ENCODE measurements at places on chromosomes 7 and 10. TPM values are rescaled to one million over a fixed set of nuclear protein-coding genes. Genes with fewer than 3 reads are reported as not detected.

Gene CPEB3
- total RNA-seq: 1.4 TPM

Gene ANKRD61
- 0.80 TPM for total RNA-seq

Gene VWDE
- not detected for total RNA-seq

Gene INA
- 36.4 TPM for total RNA-seq

DNA sequence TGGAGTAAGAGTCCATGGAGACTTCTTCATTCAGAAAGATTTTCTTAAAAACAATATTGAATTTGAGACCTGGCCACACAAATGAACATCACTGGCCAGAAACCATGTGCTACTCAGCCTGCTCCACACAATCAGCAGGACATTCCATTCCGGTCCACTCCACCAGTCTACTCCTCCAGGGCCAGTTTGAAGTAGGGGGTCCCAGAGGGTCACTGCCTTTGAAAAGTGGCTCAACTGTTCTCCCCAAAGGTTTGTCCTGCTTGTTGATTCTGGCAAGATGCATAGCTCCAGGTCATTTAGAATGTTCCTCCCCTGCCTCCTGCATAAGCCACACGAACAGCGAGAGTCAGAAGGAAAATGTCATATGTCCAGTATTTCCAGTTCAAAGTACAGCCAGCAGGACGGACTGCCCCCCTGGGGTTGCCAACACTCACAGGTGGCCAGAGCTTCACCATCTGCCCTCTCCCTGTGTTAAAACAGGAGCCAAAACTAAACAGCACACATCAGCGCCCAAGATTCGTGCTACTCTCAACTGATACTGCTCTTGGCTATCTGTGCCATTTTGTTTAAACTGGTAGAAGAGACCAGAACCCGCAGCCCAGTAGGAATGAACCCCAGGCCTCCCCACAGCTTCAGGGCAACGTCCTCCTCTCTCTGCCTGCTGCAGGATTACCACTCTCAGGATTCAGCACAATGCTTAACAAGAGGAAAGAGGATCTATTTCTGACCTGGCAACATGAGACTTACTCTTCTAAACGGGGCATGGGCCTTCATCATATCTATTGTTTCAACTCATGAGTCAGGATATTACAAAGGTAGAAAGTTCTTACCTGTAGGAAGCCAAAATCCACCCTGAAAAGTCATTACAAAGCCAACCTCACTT lies 11.3 kb downstream of the GRB10 start:
- DNase-seq: no peak

GRCh38 chr10:102799691-102800471 lies 37.3 kb downstream of the CYP17A1 start:
- no peak for DNase-seq

- DNase-seq: no peak
Measured at GRCh38 chr7:11170175-11170574, 196.5 kb downstream of the PHF14 start.

GRCh38 chr7:6169805-6170520 lies 102.5 kb downstream of the CYTH3 start:
- DNase-seq: no peak

DNA sequence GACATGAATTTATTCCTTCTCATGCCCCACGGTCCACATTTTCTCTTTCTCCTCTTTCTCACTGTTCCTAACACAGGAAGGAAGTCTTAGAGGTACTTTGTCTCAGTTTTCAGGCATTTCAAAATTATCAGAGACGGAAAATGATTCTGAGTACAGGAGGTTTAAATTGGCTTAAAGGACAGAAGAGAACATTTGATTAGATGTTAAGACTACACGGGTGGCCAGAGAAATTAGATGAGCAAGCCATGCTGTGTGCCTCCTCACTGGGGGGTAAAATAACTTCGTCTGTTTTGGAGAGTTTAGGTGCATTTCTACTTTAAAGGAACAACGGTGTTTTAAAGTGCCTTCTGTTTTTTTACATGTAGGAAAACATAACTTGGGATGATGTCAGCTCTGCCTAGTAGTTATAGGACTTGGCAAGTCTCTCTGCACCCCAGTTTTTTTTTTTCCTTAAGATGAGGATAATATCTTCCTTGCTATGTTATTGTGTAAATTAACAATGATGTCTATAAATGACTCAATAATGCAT lies 66.9 kb downstream of the MCMBP start:
- DNase-seq: no peak

DNA sequence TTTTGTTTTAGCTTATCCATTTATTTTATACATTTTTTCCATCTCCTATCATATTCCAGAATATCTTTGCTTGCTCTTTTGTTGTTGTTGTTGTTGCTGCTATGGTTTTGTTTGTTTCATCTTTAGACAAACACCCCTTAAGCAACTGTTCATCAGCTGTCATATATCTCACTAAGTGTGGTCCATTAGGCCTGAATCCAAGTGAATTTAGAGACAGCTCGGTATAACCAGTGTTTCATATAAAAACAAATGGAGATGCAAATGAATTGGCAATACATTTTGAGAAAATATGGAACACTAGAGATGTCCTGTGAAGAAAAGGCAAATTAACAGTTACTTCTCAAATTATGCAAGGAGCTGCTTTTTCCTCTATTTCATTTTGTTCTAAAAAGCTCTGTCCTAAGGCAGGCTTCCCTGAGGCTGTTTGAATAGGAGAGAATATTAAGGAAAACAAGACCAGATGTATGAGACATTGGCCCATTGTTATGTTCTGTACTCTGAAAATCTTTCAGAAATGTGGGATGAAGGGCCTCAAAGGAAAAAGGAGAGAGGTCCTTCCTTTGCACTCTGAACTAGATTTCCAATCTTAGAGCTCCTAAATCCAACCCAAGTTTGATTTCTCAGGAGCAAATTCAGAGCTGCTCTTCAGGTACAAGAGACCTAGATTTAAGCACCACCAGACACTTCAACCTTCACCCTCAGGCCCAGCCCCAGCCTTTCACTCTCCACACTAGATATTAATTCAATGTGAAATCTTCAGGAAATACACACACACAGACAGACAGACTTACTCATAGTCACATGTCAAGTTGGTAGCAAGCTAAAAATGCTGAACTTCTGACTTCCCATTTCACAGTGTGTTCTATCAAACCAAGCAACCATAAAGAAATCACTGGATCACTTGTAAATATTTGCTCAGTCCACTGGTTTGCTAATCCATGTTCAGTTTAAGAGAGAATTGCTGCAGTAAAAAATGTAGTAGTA lies 5.4 kb downstream of the TFEC start:
- no peak for DNase-seq

DNA sequence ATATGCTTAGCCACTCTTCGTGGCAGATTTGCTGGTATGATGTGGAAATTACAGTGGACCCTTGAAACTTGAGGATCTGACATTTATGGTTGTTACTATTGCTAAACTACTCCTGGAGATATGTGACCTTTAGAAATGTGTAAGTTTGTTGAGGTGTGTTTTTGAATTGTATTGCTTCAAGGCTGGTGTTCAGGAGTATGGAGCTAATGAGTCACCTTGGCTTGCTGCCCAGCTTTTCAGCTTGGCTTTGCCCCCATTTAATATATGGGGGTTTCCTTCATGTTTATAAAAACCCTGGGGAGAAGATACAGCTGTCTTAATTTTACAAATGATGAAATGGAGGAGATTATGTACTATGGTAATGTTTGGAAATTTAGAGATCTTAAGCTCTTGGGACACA lies 11.6 kb downstream of the HBP1 start:
- no peak for DNase-seq

DNA sequence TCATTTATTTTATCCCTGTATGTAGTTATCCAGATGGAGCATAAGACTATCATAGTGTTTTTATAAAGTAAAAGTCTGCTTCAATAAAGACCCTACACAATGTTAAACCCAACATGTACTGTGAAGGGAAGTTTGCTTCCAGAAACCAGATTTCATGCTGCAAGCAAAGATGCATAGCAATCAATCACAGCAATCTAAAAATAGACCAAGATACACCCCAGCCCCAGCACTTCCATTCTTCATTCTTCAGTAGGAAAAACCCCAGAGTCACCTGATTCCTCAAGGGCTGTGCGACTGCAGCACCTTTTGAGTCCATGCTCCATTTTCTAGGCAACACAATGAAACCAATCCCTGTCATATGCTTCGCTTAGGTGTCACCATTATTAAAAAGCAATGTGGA lies 66.9 kb upstream of the PDE1C start:
- DNase-seq: no peak

- no peak for DNase-seq
Measured at GRCh38 chr7:36279200-36279925, 110.3 kb upstream of the ANLN start.

DNA sequence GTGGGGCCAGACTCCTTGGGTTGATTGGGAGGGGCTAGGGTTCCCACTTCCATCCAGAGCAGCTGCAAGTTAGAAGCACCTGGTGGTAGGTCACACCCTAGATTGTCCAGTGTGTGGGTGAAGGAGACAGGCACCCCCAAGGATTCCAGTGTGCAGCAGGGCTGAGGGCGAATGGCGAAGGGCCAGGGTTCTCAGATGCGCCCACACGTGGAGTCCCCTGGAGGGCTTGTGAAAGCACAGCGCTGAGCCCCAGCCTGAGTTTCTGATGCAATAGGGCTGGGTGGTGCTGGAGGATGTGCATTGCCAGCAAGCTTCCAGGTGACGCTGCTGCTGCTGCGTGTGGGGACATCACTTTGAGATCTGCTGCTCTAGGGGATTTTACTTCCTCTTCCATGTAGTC lies 25.4 kb downstream of the TBATA start:
- DNase-seq: no peak

All from neural crest cell (in vitro differentiated cells).